ENCODE measurements at places on chromosomes 4 and X. TPM values are rescaled to one million over a fixed set of nuclear protein-coding genes. Genes with fewer than 3 reads are reported as not detected.
A peak's percentile ranks its signal among the peaks of the same experiment; 100 is the strongest.

- peak; percentile 5 for DNase-seq
Measured at GRCh38 chrX:152641996-152642395, 4.3 kb downstream of the GABRQ start.

DNA sequence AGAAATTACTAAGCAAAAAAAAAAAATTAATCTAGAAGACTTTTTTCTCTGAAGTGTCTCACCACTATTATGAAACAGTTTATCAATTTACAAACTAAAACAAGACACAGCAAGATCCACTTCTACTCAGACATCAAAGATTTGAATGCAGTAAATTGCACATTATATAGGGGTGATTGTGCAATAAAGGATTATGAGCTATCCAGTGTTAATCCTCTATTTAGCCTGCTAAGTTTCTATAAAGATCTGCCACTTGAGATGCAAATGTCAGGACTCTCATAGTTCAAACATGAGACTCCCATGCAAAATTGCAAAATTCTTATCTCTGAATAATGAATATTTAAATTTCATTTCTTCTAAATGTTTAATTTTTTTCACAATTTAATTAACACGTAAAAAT, 2.2 kb downstream of the TECRL start:
- DNase-seq = no peak

DNA sequence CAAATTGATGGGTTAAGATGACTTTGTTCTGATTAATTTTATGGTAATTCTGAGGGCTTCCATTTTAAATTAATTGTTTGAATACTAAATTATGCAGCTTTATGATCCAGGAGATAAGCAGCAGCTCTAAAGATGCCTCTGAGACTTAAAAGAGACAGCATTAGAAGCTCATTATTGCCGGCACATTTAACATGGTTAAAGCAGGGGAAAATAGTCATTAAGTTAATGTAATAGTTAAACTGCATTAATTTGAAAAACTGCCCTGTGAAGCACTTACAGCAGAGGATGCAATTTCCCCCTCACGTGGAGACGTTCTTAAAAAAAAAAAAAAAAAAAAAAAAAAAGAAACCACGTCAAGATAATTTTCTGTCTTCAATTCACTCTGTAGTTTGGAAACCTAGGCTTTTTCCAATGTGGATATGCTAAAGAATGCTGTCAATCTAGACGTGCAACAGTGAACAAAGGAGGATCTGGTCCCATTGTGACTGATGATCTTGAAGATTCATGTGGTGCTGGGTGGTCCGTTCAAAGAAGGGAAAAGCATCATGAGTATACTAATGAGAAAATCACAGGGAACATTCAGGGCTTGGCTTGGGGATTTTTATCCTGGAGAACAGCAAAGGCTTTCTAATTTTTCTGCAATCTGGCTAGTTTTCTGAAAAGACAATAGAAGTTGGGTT, 440.6 kb upstream of the HS3ST1 start:
- no peak for DNase-seq

- no peak for DNase-seq
Measured at GRCh38 chr4:32106767-32107166, 1386.6 kb downstream of the PCDH7 start.

DNA sequence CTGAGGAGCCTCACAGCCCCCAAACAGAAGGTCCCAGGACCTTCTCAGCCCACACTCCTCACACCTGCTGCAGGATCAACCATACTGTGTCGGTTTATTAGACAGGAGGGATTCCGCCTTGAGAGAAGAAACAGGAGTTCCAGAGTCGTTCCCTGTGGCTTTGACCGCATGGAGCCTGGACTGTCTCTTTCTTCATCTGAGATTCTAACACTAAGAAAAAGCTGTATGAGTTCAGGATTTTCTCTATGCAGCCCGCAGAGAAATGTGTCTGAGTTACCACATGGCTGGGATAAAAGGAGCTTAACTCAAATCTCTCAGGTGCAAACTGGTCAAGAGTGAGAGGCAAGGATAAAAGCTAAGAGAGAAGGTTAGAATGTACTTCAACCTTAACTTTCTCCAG, 126.7 kb downstream of the AFAP1 start:
- DNase-seq = no peak

- DNase-seq = no peak
Measured at GRCh38 chrX:69027181-69028005, 137.9 kb downstream of the PJA1 start.

DNA sequence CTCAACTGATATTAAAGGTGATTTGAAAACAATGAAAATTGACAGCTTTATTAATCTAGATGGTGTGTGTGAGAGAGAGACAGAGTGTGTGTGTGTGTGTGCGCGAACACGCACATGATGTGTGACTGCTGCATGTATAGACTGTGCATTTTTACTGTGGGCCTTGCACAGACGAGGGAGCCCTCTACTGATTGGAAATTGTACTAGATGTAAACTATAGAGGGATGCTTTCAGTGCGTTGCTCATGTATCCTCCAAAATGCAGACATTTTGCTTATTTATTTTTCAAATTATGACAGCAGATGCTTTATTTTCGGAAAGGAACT, 168.4 kb upstream of the GK2 start:
- peak; percentile 21 for DNase-seq

- no peak for DNase-seq
Measured at GRCh38 chr4:42360256-42360669, 37.0 kb upstream of the SHISA3 start.

- DNase-seq = no peak
Measured at GRCh38 chr4:73540826-73541225, 59.3 kb downstream of the AFM start.

DNA sequence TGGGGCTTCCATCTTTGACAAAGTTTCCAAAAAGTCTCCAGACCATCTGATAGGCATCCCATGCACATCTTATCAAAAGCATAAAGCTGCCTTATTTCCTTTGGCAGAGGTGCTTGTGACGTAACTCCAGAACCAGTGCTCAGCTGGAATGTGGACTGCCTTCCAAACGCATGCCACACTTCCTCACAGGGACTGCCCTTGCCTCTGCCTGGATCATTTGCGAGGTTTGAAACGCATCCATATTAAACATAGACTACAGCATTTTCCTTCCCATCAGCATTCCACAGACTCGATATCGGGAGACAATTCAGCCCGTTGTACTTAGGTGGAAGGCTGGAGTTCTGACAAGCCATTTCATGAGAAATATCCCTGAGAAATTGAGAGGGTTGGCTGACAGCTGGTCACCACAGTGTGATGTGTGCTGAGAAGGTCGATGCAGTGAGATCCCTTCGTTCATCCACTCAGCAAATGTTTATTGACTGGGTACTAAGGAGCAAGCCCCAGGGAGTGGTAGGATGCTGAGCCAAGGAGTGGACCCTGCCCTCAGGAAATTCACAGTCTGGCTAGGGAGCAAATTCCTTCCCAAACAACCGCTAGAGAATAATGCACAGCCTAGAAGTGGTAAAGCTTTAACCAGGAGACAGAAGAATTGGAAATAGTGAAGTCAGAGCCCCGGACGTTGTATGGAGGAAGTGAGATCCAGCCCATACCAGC, 376.0 kb downstream of the BCOR start:
- no peak for DNase-seq

GRCh38 chr4:139278485-139278884, 1.5 kb downstream of the MGARP start:
- DNase-seq = no peak

DNA sequence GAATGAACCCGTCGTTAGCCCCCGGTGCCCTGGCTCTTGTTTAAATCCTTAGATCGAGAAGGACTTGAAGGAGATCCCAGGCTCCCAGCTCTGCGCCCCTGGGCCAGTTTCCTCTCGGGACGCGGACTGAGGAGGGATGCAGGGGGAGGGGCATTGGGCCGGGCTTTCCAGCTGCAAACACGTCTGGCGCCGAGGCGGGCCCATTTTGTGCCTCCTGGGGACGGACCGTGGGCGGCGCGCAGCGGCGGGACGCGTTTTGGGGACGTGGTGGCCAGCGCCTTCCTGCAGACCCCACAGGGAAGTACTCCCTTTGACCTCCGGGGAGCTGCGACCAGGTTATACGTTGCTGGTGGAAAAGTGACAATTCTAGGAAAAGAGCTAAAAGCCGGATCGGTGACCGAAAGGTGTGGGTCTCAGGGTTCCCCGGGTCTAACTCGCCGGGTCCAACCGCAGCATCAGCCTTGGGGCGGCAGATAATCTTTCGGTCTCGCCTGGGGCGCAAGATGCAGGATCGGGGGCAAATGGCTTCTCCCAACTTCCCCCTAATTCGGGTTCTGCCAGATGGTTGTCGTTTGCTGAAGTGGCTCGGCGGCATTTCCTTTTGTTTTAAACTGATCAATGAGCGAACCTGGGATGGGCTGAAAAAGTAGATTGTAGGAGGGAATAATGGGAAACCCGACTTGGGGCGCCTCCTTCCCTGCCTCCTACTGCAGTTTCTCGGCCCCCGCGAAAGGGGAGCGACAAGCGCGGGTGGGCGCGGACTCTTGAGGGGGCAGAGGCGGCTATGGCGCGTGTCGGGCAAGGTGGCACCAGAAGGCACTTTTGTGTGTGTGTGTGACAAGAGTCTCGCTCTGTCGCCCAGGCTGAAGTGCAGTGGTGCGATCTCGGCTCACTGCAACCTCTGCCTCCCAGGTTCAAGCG, 2.9 kb downstream of the PDGFRA start:
- DNase-seq = peak; percentile 17

DNA sequence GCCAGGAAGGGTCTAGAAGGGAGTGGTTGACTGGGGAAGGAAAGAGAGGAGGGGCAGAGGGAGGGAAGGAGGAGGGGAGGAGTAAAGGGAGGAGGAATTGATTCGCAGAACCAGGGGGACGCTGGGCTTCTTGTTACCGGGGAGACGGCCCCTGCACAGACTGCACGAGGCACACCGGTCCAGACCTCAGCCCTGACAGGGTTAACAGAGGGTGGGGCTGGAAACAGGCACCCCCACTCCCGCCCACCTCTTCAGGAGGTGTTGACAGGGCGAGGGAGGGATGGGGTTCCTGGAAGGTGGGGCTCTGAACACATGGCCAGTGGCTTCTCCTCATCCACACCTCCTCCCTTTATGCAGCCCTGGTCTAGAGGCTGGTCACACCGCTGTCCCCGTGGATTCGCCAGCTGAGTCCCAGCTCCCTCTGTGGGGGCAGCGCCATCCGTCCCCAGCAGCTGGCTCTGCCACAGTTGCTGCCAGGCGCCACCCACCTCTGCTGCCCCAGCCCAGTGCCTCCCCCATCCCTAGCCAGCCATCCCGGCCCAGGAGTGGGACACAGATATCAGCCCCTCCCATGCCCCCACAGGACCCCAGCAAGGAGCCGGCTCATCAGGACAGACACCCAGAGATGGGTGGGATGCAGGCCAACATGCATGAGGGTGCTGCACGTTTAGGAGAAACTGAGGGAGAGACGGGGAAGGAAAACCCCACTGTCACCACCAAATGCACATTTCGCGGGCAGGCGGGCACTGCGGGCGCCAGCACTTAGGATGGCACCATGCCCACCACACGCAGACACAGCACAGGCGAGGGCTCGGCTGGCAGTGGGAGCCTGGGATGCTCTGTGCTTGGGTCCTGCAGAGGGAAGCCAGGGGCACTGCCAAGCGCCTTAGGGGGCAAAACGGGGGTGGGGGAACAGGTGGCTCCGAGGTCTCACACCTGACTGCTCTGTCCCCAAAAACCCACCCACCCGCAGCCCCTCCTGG, 87.6 kb downstream of the ABLIM2 start:
- DNase-seq = no peak

DNA sequence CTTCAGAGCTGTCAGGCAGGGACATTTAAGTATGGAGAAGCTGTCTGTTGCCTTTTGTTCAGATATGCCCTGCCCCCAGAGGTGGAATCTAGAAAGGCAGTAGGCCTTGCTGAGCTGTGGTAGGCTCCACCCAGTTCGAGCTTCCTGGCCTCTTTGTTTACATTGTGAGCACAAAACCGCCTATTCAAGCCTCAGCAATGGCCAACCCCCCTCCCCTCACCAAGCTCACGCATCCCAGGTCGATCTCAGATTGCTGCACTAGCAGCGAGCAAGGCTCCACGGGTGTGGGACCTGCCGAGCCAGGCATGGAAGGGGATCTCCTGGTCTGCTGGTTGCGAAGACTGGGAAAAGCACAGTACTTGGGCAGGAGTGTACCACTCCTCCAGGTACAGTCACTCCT, 59.3 kb downstream of the ZNF674 start:
- DNase-seq = peak; percentile 46

DNA sequence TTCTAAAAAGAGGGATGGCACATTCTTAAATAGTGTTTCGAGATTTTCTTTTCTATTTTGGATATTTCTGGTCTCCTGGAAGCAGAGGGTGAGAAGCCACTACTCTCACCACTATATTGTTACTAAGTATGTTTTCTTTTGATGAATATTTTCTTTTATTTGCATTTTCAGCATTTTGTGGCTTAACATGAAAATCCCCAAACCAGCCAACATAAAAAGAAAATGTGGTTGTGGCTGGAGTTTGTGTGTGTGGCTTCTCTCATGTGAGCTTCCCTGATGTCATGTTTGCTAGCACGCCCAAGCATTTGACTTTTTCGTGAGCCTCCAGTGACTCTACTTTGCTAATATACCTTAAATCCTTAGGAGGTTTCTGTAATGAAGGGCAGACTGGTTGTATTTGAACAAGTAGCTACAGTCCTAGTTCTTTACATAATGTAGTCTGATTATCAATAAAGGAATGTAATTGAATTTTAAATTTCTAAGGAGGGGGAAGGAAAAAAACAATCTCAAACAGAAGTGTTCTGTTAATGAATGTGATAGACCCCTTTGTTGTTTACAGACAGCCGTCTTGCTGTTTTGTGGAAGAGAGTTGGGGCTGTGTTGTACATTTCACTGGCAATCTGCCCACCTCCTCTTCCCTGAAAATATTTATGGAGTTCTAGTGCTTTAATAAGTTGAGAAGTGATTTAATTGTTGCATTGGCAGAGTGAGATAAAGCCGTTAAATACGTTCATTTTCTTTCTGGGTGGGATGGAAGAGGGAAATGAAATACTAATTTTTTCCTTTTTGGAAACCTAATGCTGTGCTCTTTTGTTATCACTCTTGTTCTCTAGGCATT, 114.6 kb downstream of the ARHGAP10 start:
- peak; percentile 31 for DNase-seq

- DNase-seq = peak; percentile 80
Measured at GRCh38 chr4:38860788-38861424, 4.3 kb upstream of the TLR6 start.

DNA sequence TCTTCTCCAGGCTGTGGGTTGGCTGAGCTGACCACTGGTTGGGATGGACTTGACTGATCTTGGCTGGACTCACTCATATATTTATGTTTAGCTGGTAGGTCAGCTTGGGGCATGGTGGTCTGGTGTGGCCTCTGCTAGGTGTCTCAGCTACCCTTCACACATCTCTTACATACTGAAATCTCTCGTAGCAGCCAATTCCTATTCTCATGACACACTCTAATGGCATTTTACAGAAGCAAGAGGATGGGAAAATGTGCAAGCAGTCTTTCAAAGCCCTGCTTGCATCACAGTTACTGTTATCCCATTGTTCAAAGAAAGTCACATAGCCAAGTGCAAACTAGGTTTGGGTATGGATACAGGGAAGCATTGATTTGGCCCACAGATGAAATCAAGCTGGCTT, 55.5 kb upstream of the PCDH18 start:
- no peak for DNase-seq

GRCh38 chrX:71556036-71556435, 22.2 kb upstream of the GCNA start:
- no peak for DNase-seq

The PRR32 gene
- not detected for total RNA-seq

The VCX2 gene
- not detected for total RNA-seq

The TAF7L gene
- not detected for total RNA-seq

The IDUA gene
- 6.4 TPM for total RNA-seq

The LRAT gene
- not detected for total RNA-seq

The TBX22 gene
- not detected for total RNA-seq

The MSANTD1 gene
- total RNA-seq = 0.46 TPM

The CYSLTR1 gene
- total RNA-seq = 3.1 TPM

The DMD gene
- 0.85 TPM for total RNA-seq

The UGT2B15 gene
- not detected for total RNA-seq

Measured in activated CD4-positive, alpha-beta T cell treated with anti-CD3 and anti-CD28 coated beads for 36 hours (primary cell).